ENCODE measurements at places on chromosomes 12 and 14.

- no peak for DNase-seq
Measured at GRCh38 chr12:103493199-103493598, 2.6 kb downstream of the C12orf42 start.

GRCh38 chr12:116143909-116144308, 133.6 kb downstream of the MED13L start:
- peak; percentile 59 for DNase-seq

DNA sequence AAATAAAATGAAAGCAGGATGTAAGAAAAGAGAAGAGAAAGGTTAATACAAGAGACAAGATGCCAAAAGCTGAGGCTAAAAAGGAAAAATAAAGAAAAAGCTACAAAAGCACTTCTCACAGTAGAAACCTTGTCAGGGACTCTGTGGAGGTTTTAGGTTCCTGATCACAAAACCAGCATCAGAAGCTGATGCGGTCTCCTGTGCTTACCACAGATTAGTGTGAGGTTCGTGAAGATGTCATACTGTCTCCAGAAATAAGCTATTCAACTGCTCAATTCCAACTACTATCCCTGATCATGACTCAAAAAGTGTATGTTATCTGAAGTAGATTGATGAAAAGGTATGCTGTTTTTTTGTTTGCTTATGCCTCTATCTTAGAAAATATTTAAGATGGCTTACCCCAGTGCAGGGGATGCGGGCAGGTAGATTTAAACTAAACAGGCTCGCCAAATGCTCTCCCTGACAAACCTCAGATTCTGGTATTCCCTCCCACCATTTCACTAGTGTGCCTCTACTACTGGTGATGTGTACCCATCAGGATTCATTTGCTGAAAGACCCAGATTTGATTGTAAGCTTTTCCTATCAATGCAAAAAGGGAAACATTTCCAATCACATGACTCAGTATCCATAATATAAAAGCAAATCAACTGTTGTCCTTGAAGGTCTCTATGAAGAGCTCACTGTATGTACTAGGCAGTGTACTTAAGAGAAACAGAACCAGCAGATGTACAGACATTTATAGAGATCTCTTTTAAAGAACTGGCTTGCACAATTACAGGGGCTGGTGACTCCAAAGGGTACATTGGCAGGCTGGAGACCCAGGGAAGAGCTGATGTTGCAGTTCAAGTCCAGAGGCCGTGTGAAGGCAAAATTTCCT, 169.5 kb upstream of the FOXN3 start:
- no peak for DNase-seq

DNA sequence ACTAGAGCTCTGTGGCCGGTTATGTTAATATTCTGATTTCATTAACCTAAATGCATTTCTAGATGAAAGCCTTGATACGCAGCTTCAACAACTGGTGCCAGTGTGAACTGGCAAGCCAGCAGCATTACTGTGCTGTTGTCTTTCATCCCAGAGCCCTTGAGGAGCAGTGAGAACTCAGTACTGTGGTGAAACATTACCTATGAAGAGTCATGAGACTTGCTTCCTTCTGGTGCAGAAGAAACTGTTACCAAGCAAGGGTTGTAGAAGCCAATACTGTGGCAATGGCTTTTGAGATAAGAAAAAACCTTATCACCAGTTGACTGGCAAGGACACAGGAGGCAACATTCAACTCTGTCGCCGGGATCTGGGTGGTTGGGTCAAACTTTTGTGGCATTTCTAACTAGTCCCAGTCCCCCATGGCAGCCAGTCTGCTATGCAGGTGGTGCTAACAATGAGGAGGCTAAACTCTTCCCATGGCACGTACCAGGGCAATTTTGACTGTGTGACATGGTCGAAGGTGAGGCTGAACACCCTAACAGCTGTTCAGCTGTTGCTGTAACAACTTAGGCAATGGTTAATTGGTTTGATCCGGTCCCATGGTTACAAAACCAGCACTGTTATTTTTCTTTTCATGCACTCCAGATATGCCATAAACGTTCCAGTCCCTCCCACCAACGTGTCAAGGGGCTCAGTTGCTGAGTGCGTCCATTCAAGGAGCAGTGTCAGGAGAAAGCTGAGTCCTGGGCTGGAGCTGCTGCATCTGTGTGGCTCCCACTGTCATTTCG, 12.6 kb upstream of the LGALS3 start:
- DNase-seq, result no peak

GRCh38 chr12:54431911-54432814, 13.1 kb upstream of the ITGA5 start:
- peak; percentile 99 for DNase-seq

- no peak for DNase-seq
Measured at GRCh38 chr14:36279306-36280190, 40.9 kb downstream of the MBIP start.

DNA sequence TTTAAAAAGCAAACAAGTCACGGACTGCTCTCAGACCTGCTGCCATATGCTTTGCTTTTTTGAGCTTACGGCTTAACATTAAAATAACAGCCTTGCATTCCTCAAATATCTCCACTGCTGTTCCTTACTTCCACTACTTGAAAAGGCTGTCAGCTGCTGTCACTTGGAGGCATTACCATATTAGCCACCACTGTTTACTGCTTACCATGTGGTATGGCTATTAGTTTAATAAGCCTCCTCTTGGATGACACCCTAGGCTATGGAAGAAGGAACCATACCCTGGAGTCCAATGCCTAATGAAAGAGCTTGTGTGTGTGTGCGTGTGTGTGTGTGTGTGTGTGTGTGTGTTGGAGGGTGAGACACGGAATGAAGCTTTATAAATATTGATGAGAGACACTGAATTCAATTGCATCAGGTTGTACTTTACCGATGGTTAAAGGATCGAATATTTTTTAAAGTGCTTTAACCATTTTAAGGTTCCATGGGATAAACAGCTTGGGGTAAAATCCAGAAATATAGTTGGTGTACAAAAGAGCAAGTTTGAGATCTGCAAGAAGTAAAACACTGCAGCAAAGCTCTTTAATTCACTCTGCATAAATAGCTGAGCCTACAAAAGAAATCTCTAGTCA, 174.5 kb downstream of the TTC7B start:
- DNase-seq, result no peak

DNA sequence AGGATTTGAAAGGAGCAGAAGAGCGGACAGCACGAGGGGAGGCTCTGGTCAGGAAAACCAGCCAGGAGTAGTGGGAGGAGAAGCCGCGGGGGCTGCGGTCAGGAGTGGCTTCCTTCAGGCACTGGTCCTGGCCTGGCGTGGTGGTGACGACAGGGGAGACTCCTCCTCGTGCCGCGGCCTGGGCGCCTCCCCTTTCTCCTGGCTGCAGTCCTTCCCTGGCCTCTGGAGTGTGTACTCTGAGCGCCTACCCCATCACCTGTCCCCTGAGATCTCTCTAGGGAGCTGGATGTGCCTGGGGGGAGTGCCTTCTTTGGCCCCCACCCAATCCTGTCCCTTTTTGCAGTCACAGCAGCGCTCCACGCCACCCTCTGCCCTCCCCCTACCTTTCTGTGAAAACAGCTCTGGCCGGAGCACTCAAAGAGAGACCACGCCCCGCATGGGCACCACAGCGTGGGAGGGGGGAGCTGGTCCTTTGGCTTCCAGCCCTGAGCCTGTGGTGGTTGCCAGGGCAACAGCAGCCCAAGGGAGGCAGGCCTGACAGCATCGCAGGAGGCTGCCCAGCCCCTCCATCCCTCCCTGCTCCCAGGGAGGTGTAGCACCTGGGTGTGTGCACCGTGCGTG, 125.9 kb downstream of the CALM1 start:
- DNase-seq, result peak; percentile 77

GRCh38 chr12:68953536-68953935, 20.6 kb upstream of the CPM start:
- DNase-seq, result no peak

GRCh38 chr12:101920906-101921305, 43.5 kb downstream of the DRAM1 start:
- no peak for DNase-seq

GRCh38 chr12:116975779-116976393, 65.1 kb downstream of the FBXW8 start:
- DNase-seq, result no peak

DNA sequence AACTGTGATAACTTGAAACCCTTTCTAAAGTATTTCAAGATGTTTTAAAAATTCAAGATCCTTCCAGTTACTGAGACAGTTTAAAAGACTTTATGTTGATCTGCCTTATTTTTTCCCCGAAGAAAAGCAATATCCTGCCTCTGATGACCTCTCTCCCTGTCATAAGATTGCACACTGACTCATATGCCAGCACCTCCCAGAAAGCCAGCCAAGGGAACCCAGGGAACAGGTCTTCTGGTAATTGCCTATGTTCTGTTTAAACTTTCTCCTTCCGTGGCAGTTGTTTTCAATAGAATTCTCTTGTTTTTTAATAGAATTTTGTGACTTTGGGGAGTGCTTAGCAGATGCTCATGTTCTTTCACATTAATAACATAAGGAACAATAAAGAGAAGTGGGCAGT, 300.2 kb upstream of the PRKD1 start:
- DNase-seq, result peak; percentile 57

DNA sequence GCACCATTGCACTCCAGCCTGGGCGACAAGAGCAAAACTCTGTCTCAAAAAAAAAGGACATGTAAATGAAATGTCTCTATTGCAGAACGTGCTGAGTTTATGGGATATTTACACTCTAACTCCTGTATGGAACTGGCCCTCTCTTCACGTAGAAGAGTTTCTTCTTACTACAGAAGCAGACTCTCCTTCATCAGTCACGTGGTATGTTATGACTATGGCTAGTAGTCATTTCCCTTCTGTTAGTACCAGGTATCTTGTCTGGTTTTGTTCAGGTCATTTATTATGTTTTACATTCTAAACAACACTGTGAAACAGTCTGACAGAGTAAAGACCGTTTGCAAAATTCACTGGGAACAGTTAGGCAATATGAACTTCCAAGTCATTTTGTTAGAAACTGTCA, 20.3 kb downstream of the KNTC1 start:
- DNase-seq, result no peak

DNA sequence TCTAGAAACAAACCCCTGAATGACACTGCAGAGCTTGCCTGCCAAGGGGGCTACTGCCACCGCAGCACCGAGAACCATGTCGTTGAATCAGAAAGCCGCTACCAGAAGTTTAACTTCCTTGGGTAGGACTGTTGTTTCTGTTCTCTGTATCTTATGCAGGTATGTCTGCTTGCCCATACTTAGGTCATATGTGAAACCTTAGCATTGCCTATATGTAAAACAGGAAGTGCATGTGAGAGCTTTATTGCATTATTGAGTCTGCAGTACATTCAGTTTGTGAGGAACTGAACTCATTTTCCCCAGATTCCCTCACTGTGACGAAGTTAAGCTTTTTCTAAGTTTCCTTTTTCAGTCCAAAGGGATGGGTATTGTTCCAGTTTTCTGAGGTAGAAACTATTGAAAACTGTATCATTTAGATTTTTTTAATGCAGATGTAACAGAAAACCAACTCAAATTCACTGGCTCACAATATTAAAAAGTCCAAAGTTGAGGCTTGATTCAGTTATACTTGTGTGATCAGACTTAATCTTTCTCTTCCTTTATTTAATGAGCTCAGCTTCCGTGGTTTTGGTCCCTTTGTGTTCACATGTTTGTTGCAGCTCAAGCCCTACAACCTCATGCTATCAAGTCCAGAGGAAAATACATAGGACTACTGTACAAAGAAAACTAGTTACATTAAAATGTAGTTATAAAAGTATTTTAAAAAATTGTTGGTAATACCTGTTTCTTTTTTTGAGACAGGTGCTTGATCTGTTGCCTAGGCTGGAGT, 6.9 kb downstream of the FBXO34 start:
- DNase-seq, result no peak

GRCh38 chr14:74684434-74684833, 28.4 kb downstream of the AREL1 start:
- no peak for DNase-seq

DNA sequence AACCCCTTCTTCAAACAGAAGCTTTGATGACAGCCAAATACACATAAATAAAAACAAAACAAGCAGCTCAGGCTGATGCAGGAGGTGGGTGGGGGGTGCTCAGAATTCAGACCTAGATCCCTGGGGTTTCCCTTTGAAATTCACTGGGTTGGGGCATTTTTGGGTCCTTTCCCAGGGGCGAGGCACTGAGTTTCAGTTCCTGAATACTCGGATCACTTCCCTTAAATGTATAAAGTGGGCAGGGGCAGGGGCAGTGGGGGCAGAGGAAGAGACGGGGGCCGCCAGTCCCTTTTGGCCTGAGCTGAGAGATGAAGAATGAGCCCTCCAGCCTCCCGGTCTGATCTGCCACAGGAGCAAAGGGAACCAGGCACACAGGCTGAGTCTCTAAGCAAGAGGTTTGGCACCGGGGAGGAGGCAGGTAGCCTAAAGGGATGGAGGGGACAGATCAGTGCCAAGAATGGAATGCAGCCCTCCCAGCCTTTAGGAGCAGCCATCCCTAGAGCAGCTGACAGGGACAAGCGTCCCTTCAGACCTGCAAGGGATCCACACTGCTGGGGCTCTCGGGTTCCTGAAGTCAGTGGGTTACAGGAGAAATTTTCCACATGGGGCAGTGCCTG, 20.3 kb downstream of the KDM2B start:
- no peak for DNase-seq

Data from NCI-H226 (cell line).